ENCODE measurements at places on chromosomes 3 and 15. TPM values are rescaled to one million over a fixed set of nuclear protein-coding genes. Genes with fewer than 3 reads are reported as not detected.

- DNase-seq, result peak; percentile 78
These were observed 24.5 kb upstream of the IDH2 start for GRCh38 chr15:90126596-90127435.

- no peak for DNase-seq
These were observed 73.4 kb downstream of the CRYBG3 start for GRCh38 chr3:97895216-97895615.

DNA sequence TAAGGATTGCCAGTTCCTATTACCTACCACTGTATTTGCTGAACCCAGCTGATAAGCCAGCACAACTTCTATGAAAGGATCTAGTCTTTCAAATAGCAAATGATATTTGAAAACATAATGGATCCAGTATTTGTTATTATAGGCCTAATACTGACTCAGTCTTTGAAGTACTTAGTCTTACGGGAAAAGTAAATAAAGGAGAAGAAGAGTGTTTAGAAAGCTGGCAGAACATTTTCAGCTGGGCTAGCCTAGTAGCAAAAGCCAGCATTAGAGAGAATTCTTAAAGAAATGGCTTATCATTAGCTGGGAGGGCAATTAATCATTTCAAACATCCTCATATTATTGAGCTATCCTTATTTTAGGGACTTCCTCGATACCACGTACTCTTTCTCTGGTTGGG lies 101.4 kb upstream of the GOLIM4 start:
- DNase-seq, result no peak

DNA sequence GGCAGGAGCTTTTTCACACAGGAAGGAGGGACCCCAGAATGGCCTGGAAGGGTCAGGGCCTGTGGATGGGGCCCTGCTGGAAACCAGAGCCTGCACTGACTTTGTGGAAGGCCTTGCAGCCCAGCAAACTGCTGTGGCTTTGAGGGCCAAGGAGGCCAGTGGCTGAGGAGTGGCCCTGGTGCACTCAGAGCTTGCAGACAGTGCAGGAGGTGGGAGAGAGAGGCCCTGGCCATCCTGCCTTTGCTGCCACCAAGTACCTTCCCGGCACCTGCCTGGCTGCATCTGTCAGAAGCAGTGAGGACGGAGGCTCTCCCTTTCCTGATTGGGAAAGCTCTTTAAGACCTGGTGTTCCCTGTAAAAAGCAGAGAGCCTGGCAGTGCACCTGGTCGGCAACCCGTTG lies 6.4 kb downstream of the PSTPIP1 start:
- DNase-seq, result no peak

DNA sequence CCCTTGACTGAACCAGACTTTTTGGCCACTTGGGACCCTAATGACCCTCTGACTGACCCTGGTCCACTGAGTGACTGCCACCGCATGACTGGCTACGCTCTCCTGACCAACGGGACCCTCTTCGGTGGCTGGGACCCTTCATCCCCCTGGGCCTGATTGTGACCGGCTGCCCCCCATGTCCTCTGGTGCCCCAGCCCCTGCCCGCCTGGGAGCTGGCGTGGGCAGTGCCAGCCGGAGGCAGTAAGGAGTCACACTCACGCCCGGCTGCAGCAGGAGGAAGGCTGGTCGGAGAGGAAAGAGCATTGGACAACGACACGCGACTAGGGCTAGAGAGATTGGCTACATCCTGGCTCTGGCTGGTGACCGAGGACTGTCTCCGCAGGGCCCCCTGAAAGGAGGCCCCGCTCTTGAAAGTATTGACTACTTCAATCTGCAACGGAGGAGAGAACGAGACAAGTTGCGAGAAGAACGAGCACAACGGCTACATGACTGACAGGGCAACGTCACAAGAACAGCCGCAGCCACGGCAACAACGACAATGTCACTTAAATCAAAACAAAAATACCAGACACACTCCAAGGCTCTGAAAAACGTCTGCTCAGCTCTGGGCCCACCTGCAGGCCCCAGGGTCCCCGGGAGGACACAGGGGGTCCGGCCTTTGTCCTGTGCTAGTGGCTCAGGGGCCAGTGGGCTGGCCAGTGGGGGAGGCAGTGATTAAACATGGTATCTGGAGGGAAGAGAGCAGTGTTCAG lies 15.1 kb upstream of the SEC13 start:
- no peak for DNase-seq

DNA sequence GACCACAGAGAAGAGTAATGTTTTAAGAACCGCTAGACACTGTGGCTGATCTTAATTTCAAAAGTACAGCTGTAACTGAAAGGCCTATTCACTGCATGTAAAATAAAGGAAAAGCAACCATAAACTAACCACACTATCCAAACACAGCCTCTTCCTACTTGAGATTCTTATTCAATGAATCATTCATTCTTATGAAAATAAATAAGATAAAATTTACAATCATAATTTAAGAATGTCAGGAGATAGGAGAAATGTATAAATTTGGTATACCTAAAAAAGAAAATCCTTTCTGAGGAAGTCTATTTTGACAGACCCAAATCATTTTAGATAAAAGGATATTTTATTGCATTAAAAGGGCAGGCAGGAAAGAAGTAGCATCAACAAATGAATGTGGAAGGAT lies 533.5 kb upstream of the ZNF385D start:
- no peak for DNase-seq

- DNase-seq, result no peak
These were observed 47.5 kb downstream of the PTH1R start for GRCh38 chr3:46924921-46925584.

DNA sequence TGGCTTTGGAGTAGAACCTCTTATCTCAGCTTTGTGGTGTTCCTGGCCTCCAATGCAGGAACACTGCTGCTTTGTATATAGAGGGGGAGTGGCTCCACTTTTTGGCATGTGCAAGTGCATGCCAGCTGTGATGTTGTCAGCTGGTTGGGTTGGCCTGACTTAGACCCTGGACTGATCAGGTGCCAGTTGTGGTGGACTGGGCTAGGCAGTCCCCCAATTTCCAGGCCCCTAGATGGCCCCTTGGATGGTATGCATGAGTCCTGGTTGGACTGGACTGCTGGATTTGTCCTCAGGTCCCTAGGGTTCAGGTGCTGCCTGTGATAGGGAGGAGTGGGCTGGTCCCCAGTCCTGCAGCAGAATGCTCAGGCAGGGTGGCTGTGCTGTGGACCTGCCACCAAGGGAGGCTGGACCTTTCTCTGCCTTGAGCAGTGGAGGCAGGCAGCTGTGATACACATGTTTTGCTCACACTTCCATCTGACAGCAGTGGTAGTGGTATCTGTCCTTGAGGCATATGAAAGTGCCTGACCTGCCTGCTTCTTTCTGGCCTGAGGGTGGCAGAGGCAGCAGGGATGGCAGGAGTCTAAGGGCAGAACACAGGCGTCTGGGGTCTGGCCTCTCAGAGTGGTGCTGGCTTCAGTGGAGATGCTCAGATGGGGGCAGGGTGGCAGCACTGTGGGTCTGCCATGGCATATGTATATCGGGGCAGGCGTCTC lies 74.8 kb downstream of the STXBP5L start:
- DNase-seq, result no peak

DNA sequence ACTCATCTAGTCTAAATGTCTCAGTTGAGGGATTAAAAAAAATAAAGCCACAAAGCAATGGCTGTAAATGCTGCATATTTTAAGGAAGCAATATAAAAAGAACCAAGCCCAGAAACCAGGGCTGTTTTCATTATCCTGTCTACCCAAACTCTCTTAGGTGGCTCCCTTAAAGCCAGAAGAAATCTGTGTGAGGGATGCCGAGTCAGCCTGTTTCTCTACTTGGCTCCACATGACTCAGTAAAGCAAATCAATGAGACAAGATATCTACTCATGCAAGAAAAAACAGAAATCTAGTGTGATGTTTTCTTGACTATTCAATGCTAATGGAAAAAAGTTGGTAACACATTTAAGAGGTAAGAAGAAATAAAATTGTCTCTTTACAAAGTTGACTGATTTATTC lies 296.2 kb downstream of the ZBTB20 start:
- no peak for DNase-seq

- DNase-seq, result no peak
These were observed 15.3 kb downstream of the OR4F15 start for GRCh38 chr15:101827257-101827656.

- no peak for DNase-seq
These were observed 321.0 kb upstream of the TGFBR2 start for GRCh38 chr3:30285188-30286006.

- no peak for DNase-seq
These were observed 27.6 kb downstream of the IL16 start for GRCh38 chr15:81224232-81224631.

- DNase-seq, result no peak
These were observed 115.6 kb downstream of the RFX7 start for GRCh38 chr15:56128081-56128480.

DNA sequence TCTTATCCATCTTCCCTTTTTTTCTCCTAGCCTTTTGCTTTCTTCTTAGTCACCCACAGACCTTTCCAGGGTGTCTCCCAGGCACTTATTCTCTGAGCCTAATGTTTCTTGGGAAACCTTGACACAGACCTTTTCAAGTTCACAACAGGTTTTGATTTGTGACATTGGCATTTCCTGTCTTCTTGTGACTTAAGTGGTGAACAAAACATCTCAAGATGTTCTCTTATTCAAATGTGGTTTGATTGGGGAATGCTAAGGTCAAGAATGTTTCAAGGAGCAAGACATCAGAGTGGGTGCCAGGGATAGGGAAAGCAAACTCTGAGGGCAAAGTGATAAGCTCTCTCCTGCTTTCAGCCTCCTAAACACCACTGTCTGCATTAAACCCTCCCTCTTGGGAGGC lies 68.2 kb upstream of the GSK3B start:
- DNase-seq, result no peak

- DNase-seq, result no peak
These were observed 1.9 kb upstream of the SLC27A2 start for GRCh38 chr15:50180091-50180490.

The EAF2 gene
- total RNA-seq, result 13.9 TPM

The ZPLD1 gene
- total RNA-seq, result 1.2 TPM

The MUSTN1 gene
- total RNA-seq, result 18.6 TPM

The PRR20G gene
- not detected for total RNA-seq

The NANOGP8 gene
- total RNA-seq, result 1.3 TPM

The PPM1L gene
- total RNA-seq, result 13.8 TPM

The OSTN gene
- total RNA-seq, result not detected

The MUC13 gene
- 1.9 TPM for total RNA-seq

The AADACL2 gene
- not detected for total RNA-seq

Measured in kidney (tissue), 22 donors.